Transverse colon (tissue), 4 donors: ENCODE measurements at places on chromosomes 7 and 10.

DNA sequence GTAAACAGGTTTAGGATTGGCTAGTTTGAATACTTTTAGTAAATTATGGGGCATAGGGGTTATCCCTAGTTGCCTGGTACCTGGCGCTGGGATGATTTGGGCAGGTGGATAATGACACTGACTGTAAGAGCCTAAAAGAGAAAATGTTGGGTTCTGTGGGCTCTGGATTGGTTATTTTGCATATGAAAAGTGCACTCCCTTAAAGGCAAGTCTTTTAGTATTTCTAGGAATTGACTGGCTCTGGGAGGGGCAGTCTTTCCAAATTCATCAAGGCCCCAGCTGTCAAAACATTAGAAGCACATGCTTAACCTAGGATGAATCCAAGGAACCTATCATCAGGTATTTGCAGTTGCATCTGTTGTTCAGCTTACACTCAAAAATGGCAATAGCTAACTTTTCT, 454.6 kb upstream of the SORCS1 start:
- no peak overlapping the region for H3K4me3 ChIP-seq
- H3K27me3 ChIP-seq = no peaks in the 10 kb centered on the region
- no peaks in the 10 kb centered on the region for H3K36me3 ChIP-seq
- DNase-seq = no peak

DNA sequence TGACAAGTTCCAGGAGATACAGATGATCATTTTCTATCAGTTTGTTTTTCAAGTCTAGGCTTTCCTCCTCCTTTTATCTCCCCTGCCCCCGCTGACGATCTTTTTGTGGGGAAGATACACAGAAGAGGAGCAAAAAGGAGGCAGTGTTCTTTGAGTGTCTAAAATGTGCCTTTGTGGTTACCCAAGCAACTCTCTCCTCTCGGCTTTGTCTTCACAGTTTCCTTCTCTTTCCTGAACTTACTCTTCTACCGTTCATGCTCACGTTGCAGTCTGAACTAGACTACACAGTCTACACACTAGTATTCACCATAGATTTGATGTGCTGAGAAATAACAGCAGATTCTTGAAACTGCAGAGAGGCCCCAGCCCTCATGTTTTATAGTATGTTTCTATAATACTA, 23.6 kb downstream of the CEP41 start:
- no peak overlapping the region for H3K4me3 ChIP-seq
- H3K27ac ChIP-seq = no peak overlapping the region
- no peak for DNase-seq
- no peaks in the 10 kb centered on the region for H3K36me3 ChIP-seq

DNA sequence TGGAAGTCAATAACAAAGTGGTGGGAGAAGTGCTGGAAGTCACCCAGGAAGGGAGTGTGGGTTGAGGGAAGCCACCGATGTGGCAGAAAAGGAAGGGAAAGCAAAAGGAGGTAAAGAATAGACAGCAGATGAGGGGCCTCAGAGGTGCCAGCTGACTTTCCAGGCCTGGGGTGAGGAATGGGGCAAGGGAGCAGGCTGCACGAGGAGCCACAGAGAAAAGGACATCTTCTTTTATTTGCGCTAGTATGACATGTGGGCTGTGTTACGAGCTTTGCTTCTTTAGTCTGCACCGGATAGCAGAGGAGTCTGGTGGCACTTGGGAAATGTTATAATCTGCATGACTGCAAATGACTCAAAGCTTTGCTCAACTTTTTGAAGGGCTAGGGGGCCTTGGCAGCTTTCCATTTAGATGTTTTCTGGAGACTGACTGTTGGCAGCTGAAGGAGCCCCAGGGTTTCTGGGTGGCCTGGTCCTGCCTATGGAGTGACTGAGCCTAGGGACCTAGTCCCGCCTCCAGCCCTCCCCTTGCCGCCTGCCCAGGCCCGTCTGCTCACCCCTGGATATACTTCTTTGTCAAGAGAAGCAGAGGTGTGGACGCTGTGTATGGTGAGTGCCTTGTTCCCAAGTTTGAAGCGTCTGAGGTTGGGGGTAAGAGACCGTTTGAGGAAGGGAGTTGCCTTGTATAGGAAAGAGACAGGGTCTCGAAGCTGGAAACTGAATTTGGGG, 5.1 kb downstream of the PRXL2A start:
- peaks cover 84% of the 10 kb centered on the region for H3K4me1 ChIP-seq
- no peak overlapping the region for H3K4me3 ChIP-seq
- H3K36me3 ChIP-seq = no peaks in the 10 kb centered on the region
- DNase-seq = no peak

- no peak for DNase-seq
- H3K27ac ChIP-seq = peak overlapping the region; percentile 14
- no peaks in the 10 kb centered on the region for H3K27me3 ChIP-seq
- no peaks in the 10 kb centered on the region for H3K36me3 ChIP-seq
Observed at GRCh38 chr7:7792056-7792455, 73.6 kb upstream of the RPA3 start.

DNA sequence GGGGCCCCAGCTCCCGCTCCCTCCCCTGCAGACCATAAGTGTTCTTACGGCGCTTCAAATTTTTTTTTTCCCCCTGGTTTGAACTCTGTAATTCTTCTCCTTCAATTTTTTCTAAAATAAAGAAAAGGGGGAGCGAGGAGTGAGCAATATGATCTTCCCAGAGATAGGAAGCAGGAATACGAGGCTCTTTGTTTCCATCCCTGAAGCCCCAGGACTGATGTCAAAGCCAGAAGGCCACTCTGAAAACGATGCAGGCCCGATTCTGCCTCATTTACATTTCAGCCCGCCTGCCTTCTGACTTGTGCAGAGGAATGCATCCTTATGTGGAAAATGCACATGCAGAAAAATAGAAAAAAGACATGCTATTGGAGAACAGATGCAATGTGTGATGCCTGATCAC, 401.5 kb upstream of the MKI67 start:
- no peaks in the 10 kb centered on the region for H3K36me3 ChIP-seq
- no peak for DNase-seq
- H3K27me3 ChIP-seq = peaks cover 5% of the 10 kb centered on the region
- no peaks in the 10 kb centered on the region for H3K4me1 ChIP-seq
- H3K27ac ChIP-seq = no peak overlapping the region

DNA sequence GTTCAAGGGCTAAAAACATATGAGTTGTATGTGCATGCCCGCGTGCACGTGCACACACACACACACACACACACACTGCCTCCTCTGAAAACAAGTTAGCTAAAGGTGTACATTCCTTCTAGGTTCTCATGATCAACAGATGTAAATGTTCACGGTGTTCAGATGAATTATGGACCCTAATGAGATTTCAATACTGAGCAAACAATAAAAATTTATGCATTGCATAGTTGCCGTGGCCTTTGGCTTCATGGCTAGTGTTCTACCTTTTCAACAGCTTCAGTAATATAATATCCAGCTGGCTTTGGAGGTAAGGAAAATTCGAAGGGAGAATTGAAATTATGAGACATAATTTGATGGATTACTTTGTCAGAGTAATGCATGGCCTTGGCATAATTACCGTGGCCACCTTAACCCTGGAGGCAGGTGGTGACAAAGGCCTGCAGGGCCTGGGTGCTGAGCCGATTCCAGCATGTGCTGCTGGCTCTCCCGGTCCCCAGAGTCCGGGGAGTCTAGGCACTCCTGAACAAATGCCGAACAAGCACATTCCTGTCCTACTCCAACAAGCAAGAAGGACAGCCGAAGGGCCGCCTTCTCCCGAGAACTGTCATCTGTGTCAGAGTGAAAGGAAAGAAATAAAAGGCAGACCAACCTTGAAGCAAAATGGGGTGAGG, 166.6 kb upstream of the TCF7L2 start:
- no peak overlapping the region for H3K27ac ChIP-seq
- no peaks in the 10 kb centered on the region for H3K27me3 ChIP-seq
- H3K4me3 ChIP-seq = no peak overlapping the region

- H3K27ac ChIP-seq = peak overlapping the region; percentile 47
- peaks cover 26% of the 10 kb centered on the region for H3K27me3 ChIP-seq
- no peak for DNase-seq
- peaks cover 11% of the 10 kb centered on the region for H3K4me1 ChIP-seq
Observed at GRCh38 chr10:102405108-102405571, 9.6 kb downstream of the NFKB2 start.

DNA sequence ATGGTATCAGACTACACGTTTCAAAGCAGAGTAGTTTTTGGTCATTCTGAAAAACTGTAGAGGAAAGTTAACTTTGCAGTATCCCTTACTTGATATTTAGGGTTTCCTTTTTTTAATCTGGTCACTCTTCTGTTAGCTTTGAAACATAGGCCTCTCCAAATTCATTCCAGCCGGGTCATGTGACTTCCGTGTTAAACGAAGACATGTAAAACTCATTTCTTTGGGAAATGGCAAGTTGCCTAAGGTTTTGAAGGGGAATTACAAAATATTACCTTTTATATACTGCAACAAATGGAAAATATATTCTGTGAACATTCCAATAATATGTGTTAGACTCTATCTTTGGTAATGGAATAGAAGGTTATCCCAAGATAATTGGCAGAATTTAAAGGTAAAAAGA, 9.5 kb downstream of the TES start:
- no peak for DNase-seq
- H3K4me3 ChIP-seq = no peak overlapping the region
- no peaks in the 10 kb centered on the region for H3K27me3 ChIP-seq
- peaks cover 37% of the 10 kb centered on the region for H3K4me1 ChIP-seq
- peak overlapping the region; percentile 96 for H3K27ac ChIP-seq
